Urinary bladder (tissue), 4 donors: ENCODE measurements at places on chromosomes 1 and 21.

GRCh38 chr1:244651956-244652622, 837 bp upstream of the DESI2 start:
- DNase-seq = no peak

DNA sequence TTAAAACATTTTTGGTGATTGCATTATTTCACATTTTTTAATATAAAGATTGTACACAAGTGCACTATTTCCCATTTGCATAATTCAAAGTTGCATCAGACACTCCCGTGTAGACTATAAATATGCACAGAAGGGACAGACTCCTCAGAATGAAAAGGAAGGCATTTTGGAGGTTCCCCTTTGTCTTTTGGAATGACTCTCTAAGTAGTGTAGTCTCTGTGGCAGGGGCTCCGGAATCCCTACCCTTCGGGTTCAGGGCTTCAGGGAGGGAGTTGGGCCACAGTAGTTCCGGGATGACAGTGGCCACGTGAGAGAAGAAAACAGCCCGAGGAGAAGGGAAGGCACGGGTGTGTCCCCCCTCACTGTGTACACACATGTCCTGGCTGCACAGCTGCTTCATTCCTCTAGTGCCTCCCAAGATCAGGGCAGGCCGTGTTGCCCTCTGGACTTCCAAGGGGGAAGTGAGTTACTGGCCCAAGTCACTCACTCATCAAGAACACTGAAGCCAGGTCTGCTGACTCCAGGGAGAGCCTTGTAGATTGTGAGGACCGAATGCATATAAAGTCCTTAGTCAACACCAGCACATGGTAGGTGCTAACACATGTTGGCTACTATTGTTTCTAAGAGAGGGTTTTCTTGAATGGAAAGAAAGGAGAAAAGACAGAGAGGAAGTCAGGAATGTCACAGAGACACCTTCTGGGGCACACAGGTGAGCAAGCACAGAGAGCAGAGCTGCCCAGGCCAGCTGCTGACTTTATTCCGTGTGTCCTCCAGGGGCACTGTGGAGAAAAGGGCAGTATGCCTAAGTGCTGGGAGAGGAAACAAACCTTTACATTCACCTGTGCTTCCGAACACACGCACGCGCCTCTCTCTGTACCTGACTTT, 39.8 kb downstream of the LHX4 start:
- DNase-seq = no peak

DNA sequence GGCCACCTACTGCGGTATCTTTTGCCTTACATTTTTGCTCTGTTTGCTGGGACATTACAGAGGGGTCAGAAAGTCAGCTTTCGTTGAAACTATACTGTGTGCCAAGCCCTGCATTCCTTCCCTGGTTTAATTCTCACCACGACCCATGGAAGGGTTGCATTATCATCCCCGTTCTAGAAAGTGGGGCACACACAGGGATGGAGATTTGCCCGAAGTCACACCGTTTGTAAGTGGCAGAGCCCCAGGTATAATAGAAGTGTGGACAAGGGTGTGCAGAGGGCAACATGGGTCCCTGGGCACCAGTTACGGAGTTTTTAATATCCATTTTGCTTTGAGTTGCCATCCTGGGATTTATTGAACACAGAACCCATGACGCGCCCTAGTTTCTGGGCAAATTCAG, 11.8 kb downstream of the DMRTB1 start:
- DNase-seq = no peak

GRCh38 chr1:209705033-209705598, 470 bp downstream of the HSD11B1 start:
- DNase-seq = no peak

- no peak for DNase-seq
Measured at GRCh38 chr1:38402230-38402815, 355.7 kb upstream of the POU3F1 start.

- DNase-seq = no peak
Measured at GRCh38 chr1:172402878-172403569, 17.5 kb upstream of the C1orf105 start.

GRCh38 chr1:223142269-223142668, 779 bp downstream of the TLR5 start:
- DNase-seq = no peak

DNA sequence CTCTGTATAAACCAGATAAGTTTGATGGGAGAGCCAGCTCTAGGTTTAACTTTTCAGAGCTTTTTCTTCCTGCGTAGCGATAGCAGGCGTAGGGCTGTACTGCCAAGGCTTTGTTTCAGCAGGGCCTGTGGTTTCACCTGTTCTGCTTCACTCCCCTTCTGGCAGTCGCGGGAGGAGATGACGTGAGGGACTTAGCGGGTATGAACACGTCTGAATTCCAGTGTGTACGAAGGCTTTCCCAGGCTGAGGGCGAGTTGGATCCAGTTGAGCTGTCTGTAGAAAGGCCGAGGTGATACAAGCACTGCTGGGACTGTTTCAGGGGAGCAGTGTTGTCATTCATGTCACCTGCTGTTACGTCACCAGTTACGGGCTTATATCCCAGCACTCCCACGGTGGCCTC, 21.2 kb downstream of the PEX14 start:
- peak; percentile 84 for DNase-seq

DNA sequence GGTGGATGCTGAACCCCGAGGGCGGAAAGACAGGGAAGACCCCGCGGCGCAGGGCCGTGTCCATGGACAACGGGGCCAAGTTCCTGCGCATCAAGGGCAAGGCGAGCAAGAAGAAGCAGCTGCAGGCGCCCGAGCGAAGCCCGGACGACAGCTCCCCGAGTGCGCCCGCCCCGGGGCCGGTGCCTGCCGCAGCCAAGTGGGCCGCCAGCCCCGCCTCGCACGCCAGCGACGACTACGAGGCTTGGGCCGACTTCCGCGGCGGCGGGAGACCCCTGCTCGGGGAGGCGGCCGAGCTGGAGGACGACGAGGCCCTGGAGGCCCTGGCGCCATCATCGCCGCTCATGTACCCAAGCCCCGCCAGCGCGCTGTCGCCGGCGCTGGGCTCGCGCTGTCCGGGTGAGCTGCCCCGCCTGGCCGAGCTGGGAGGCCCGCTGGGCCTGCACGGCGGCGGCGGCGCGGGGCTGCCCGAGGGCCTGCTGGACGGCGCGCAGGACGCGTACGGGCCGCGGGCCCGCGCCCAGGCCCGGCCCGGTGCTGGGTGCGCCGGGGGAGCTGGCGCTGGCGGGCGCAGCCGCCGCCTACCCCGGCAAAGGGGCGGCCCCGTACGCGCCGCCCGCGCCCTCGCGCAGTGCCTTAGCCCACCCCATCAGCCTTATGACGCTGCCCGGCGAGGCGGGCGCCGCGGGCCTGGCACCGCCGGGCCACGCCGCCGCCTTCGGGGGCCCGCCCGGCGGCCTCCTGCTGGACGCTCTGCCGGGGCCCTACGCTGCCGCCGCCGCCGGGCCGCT, 20.7 kb downstream of the FOXO6 start:
- no peak for DNase-seq

- DNase-seq = no peak
Measured at GRCh38 chr1:27593678-27594563, 10.0 kb downstream of the AHDC1 start.

DNA sequence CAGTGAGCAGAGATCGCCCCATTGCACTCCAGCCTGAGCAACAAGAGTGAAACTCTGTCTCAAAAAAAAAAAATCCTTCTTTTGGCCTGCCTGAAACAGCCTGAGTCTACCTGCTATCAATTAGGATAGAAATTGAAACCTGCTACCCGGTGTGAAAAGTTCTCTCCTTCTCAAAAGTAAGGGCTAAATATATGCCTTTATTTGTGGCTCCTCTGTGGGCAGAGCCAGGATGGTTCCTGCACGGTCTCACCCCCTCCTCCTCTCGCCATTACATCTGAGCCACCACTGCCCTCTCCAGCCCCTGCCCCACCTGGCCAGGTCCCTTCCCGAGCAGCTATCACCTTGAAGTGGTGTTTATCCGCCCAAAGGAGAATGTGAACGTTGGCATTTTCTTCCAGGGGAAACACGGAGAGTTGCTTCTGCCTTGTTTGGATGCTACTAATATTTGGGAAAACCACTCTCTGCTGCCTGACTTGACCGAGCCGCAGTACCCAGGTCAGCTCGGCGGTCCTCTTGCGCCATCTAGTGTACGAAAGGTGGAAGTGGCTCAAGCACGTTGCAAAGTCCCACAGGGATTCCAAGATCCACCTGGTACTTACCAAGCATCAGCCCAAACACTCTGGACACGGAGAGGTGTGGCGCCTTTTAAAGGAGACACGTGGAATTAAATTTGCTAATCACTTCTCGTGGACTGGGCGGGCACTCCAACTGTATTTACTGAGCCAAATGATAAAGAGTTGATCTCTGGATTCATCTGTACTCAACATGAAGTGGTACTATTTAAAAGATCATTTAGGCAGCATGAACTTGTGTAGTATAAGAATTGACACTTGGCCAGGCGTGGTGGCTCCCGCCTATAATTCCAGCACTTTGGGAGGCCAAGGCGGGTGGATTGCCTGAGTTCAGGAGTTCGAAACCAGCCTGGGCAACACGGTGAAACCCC, 31.9 kb downstream of the SETD4 start:
- peak; percentile 53 for DNase-seq

GRCh38 chr1:158374860-158375259, 21.2 kb downstream of the CD1E start:
- no peak for DNase-seq

DNA sequence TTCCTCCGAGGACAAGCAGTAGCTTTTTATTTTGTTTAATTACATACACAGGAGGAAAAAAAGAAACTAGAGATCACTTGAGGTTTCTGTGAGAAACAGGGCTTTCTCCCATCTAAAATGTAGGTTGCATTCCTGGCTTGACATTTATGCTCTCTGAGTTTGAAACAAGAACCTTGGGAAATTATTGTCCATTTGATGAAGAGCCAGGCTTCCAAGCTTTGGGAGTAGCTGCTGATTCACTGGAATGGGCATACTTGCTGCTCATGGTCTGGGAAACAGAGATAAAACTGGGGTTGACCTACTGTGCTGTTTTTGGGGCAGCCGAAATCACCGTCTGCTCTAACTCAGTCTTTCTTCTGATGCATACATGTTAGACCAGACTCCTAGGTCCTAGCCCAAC, 165.4 kb downstream of the MIS18A start:
- no peak for DNase-seq

DNA sequence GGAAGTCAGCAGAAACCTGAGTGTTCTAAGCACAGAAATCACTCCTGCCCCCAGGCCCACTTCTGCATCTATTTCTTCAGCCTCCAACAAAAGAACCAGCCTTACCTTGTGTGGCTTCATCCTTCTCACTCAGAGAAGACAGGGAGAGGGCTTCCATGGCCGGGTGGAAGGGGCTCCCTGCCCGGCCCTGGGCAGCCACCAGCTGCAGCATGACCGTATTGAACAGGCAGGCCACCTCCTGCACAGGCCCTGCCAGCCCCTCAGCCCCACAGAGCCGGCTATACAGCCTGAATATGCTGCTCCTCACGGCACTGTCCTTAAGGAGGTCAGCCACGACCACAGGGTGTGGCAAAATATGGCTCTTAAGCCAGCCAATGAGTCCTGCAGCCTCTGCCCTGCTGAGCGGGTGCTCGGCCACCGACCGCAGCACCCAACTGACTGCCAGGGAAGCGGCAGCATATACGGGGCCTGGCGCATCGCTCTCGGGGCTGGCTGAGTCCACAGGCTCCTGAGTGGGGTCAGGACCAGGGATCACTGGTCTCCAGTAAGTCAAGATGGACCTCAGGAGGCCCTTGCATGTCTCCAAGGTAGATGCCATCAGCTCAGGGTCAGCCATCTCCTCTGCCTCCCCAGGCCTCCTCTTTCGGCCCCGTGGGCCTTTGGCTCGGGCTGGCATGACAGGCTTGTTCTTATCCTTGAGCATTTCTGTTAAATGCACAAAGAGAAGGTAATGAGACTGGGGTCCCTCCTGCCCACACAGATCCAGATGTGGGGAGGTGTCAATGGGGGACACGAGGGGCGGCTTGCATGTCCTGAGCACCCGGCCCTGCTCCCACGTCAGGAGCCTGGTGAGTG, 17.9 kb downstream of the MRAP start:
- no peak for DNase-seq

GRCh38 chr1:62362061-62362917, 43.1 kb upstream of the KANK4 start:
- no peak for DNase-seq
